GM23338 (cell line): ENCODE measurements at places on chromosomes 3 and 15. TPM values are rescaled to one million over a fixed set of nuclear protein-coding genes. Genes with fewer than 3 reads are reported as not detected.

GRCh38 chr15:36948982-36949381, 151.4 kb downstream of the MEIS2 start:
- H3K4me3 ChIP-seq: no peak overlapping the region
- no peak overlapping the region for H3K27ac ChIP-seq
- H3K36me3 ChIP-seq: no peaks in the 10 kb centered on the region
- H3K4me1 ChIP-seq: peaks cover 10% of the 10 kb centered on the region
- no peak for DNase-seq

- H3K4me3 ChIP-seq: no peak overlapping the region
- DNase-seq: no peak
- H3K27me3 ChIP-seq: no peaks in the 10 kb centered on the region
Observed at GRCh38 chr3:112141293-112141692, 8.2 kb upstream of the GCSAM start.

DNA sequence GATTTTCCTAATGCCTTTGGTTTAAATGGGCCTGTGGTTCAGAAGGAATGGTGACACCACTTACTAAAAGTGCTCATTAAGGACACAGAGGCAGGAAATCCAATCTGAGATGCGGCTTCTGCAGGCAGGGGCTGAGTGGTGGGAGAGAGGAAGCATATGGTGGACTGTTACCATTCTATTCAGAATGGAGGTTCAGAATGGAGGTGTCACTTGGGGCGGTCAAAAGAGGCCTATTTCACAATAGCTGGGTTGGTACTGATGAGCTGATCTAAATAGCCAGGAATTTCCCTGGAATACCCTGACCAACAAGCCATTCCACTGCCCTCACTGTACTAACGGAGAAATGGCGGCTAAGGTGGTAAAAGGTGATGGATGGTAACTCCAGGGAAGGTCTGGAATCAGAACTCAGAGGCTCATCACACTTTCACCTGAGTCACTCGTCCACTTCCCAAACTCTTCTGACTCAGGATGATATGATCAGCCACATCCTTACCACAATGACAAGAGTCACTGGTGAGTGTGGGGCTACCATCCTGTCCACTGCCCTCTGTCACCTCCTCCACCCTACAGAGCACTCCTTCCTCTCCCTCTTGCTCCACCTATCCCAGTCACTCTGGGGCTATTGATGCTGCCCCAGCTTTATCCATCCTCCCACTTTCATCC, 15.7 kb downstream of the RFT1 start:
- no peak for DNase-seq
- no peak overlapping the region for H3K4me3 ChIP-seq

- no peaks in the 10 kb centered on the region for H3K27me3 ChIP-seq
- H3K4me3 ChIP-seq: no peak overlapping the region
- no peaks in the 10 kb centered on the region for H3K4me1 ChIP-seq
- DNase-seq: no peak
Observed at GRCh38 chr15:73941871-73942635, 15.8 kb downstream of the LOXL1 start.

GRCh38 chr3:101823525-101823924, 25.8 kb upstream of the NFKBIZ start:
- no peak overlapping the region for H3K4me3 ChIP-seq
- H3K4me1 ChIP-seq: peaks cover 5% of the 10 kb centered on the region
- no peak for DNase-seq
- no peaks in the 10 kb centered on the region for H3K27me3 ChIP-seq
- H3K27ac ChIP-seq: no peak overlapping the region

- peaks cover 6% of the 10 kb centered on the region; the same call in 1 of the 2 replicates for H3K4me1 ChIP-seq
- no peak overlapping the region for H3K27ac ChIP-seq
- H3K4me3 ChIP-seq: no peak overlapping the region
- no peaks in the 10 kb centered on the region for H3K27me3 ChIP-seq
- DNase-seq: no peak
Observed at GRCh38 chr15:26070095-26070532, 207.0 kb upstream of the ATP10A start.

GRCh38 chr3:54312156-54312899, 190.0 kb downstream of the CACNA2D3 start:
- no peak for DNase-seq
- peaks cover 5% of the 10 kb centered on the region; the same call in 1 of the 2 replicates for H3K4me1 ChIP-seq
- no peak overlapping the region for H3K4me3 ChIP-seq
- H3K27me3 ChIP-seq: no peaks in the 10 kb centered on the region

DNA sequence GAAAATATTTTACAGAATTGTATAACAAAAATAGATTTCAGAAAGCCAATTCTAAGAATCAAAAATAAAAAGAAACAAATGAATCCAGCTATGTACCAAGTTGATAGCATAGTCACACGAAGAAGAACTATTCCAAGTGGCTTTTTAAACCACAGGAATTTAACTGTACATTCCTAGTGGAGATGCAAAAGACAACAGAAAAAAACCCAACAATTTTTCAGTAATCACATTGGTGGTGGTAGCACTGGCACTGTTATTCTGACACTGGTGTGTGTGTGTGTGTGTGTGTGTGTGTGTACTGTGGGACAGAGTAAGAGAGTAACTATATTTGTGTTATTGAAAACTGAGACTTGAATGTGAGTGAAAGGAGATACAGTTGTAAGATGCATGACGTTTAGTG, 9.1 kb downstream of the BFSP2 start:
- no peaks in the 10 kb centered on the region for H3K36me3 ChIP-seq
- H3K27ac ChIP-seq: no peak overlapping the region
- no peaks in the 10 kb centered on the region for H3K27me3 ChIP-seq
- H3K4me3 ChIP-seq: no peak overlapping the region

GRCh38 chr3:172177046-172177445, 137.7 kb downstream of the FNDC3B start:
- no peak overlapping the region for H3K27ac ChIP-seq
- H3K36me3 ChIP-seq: no peaks in the 10 kb centered on the region
- H3K4me3 ChIP-seq: no peak overlapping the region
- DNase-seq: no peak
- H3K27me3 ChIP-seq: no peaks in the 10 kb centered on the region

- peak; percentile 88 for DNase-seq
- 0 out of 2 replicates have a peak, but pooled peaks cover 2% of the 10 kb centered on the region for H3K36me3 ChIP-seq
- peaks cover 61% of the 10 kb centered on the region for H3K4me1 ChIP-seq
- no peak overlapping the region for H3K27ac ChIP-seq
- H3K4me3 ChIP-seq: peak overlapping the region; percentile 57
- H3K27me3 ChIP-seq: no peaks in the 10 kb centered on the region
Observed at GRCh38 chr15:26773067-26773877, 406 bp upstream of the GABRB3 start.

DNA sequence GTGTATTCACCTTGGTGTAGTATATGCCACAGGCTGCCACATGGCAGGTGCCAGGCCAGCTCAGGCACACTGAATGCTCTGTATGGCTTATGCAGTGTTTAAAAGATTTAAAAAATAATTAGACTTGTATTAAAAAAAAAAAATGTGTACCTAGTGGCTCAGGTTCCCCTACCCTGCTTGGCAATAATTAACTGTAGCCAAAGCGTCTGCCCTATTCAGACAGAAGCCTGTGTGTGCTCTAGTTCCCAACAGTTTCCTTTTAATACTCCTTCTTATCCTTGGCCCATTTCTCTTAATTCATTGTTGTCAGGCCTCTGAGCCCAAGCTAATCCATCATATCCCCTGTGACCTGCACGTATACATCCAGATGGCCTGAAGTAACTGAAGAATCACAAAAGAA, 752.2 kb upstream of the CFAP20DC start:
- no peaks in the 10 kb centered on the region for H3K27me3 ChIP-seq
- H3K27ac ChIP-seq: no peak overlapping the region
- no peak for DNase-seq
- H3K4me3 ChIP-seq: no peak overlapping the region

DNA sequence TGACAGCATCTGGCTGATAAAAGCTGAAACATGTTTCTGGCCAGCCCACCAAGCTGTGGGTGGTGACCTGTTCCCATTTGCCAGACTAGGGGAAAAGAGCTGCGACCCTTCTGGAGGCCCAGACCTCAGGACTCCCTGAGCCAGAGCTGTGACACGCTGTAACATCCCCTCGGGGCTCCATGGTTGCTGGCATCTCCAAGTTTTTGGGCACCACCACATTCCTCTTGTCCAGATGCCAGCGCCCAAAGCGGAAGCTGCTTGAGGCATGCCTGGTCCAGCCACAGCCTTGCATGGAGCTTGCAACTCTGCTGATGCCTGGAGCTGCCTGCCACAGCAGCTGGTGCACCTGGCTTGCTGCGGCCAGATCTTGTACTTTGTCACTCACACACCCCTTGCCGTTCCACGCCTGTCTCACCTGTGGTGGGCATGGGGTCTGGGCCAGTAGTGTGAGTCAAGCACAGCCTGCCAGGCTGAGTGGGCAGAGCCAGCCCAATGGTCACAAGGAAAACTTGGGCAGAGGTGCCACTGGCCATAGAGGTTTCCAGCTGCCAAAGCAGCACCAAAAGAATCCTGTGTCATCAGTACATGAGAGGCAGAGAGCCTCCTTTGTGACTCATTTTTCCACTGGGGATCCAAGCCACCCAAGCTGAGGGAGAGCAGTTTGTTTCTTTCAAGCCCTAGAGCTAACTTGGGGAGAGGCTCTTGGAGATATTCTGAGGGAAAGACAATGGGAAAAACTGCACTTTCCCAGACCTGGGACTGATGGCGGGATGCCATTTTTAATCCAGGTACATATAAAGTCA, 45.7 kb upstream of the PTX3 start:
- H3K27me3 ChIP-seq: no peaks in the 10 kb centered on the region
- H3K36me3 ChIP-seq: no peaks in the 10 kb centered on the region
- no peaks in the 10 kb centered on the region for H3K4me1 ChIP-seq
- H3K27ac ChIP-seq: no peak overlapping the region
- H3K4me3 ChIP-seq: no peak overlapping the region

DNA sequence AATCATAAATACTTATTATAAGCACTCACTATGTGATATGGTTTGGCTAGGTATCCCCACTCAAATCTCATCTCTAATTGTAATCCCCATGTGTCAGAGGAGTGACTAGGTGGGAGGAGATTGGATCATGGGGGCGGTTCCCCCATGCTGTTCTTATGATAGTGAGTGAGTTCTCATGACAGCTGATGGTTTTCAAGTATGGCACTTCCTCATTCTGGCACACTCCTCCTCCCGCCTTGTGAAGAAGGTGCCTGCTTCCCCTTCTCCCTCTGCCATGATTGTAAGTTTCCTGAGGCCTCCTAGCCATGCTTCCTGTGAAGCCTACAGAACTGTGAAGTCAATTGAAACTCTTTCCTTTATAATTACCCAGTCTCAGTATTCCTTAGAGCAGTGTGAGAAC, 53.3 kb upstream of the CHMP2B start:
- H3K27me3 ChIP-seq: no peaks in the 10 kb centered on the region
- no peak for DNase-seq
- no peaks in the 10 kb centered on the region for H3K4me1 ChIP-seq
- no peaks in the 10 kb centered on the region for H3K36me3 ChIP-seq
- no peak overlapping the region for H3K4me3 ChIP-seq

DNA sequence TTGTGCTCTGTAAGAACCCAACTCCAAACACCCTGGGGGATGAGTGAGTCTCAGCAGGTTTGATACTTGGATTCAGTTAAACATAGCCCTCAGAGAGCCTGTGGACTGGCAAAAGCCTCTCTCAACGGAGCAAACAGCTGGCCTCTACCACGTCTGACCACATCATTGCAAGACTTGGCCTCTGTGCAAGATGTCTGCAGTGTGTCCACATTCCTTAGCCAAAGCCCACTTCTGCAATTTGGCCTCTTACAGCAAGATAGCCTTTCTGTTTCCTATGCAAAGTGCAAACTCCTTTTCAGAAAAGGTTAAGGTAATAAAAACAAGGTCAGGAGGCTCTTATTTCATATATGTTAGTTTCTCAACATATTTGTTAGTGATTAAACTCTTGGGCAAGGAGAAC, 27.9 kb downstream of the FBN1 start:
- no peaks in the 10 kb centered on the region for H3K36me3 ChIP-seq
- DNase-seq: no peak

GRCh38 chr3:153163756-153164550, 1.9 kb downstream of the RAP2B start:
- H3K4me1 ChIP-seq: peaks cover 24% of the 10 kb centered on the region
- no peak overlapping the region for H3K27ac ChIP-seq
- no peak for DNase-seq
- H3K36me3 ChIP-seq: no peaks in the 10 kb centered on the region
- H3K27me3 ChIP-seq: peaks cover 7% of the 10 kb centered on the region; the same call in 1 of the 2 replicates

DNA sequence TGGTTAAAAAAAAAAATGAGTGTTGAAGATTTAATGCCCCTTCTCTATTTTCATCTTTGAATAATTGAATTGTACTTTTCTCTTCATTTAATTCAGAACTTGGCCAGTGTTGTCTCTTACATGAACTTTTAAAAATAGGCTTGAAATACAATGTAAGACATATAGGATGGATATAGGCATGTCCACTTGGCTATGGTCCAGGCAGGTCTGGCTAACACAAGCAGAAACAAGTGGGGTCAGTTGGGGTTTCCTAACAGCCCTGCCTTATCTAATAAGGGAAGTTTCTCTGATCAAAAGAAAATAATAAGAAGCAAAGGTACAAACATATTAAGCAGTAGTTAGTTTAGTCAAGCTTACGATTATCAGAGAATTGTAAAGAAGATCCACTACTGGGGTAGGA, 19.1 kb upstream of the PAK6 start:
- no peak overlapping the region for H3K27ac ChIP-seq
- no peaks in the 10 kb centered on the region for H3K4me1 ChIP-seq
- DNase-seq: no peak
- no peak overlapping the region for H3K4me3 ChIP-seq
- peaks cover 52% of the 10 kb centered on the region for H3K36me3 ChIP-seq

DNA sequence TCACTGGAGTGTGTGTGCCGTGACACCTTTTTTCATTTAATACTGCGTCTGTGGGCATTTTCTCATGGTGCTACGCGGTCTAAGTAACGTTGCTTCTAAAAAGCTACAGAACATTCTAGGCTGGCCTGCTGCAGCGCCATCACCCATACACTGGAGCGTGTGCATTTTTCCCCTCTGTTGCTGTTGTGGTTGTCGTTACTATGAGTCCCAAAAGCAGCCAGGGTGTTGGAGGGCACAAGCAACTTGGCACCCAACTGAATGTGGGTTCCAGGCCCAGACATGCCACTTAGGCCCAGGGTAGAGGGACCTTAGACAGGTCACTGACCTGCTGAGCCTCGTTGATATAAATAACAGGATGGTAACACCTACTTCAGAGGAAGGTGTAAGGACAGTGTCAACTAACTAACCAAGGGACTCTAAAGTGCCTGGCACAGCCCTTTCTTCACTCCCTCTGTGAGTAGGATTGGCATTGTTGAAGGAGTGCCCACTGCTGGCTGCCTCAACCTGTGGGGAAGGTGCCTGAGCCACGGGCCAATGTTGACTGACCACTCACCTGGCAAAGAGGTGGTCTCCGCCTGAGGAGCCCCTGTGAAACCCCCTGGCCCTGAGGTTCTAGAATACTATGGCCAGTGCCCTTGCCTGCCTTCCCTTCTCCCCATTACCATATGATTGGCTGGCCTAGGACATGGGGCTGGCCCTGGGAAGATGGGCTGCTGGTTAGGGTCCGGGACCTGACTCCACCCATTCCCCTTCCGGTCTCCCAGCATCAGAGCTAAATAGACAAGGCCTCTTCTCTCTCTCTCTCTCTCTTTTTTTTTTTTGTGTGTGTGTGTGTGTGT, 3.5 kb downstream of the CSK start:
- no peak overlapping the region for H3K27ac ChIP-seq
- DNase-seq: no peak
- peaks cover 34% of the 10 kb centered on the region for H3K4me1 ChIP-seq

The ALDH1A3 gene
- total RNA-seq: 19.8 and 27.9 TPM in 2 replicates

The NRROS gene
- 5.9 and 8.5 TPM in 2 replicates for total RNA-seq

The FAM174B gene
- 15.0 and 25.1 TPM in 2 replicates for total RNA-seq
